ENCODE measurements at places on chromosomes 4 and X. TPM values are rescaled to one million over a fixed set of nuclear protein-coding genes. Genes with fewer than 3 reads are reported as not detected.
A peak's percentile ranks its signal among the peaks of the same experiment; 100 is the strongest.

TMPRSS11A gene
- total RNA-seq = not detected

- no peaks in the 10 kb centered on the region for H3K36me3 ChIP-seq
- H3K4me3 ChIP-seq = no peak overlapping the region
- DNase-seq = no peak
- H3K27me3 ChIP-seq = no peaks in the 10 kb centered on the region
These were observed 83.9 kb upstream of the ARHGAP24 start for GRCh38 chr4:85391071-85391470.

P2RY8 gene
- total RNA-seq = 45.7 TPM

TLL1 gene
- not detected for total RNA-seq

- H3K36me3 ChIP-seq = peaks cover 2% of the 10 kb centered on the region
- H3K4me3 ChIP-seq = no peak overlapping the region
- H3K27me3 ChIP-seq = peaks cover 36% of the 10 kb centered on the region
- H3K27ac ChIP-seq = no peak overlapping the region
- H3K4me1 ChIP-seq = peaks cover 23% of the 10 kb centered on the region
- no peak for DNase-seq
These were observed 42.4 kb upstream of the ATP6AP2 start for GRCh38 chrX:40538406-40538805.

TCEAL5 gene
- total RNA-seq = not detected

AIFM1 gene
- total RNA-seq = 45.6 TPM

DNA sequence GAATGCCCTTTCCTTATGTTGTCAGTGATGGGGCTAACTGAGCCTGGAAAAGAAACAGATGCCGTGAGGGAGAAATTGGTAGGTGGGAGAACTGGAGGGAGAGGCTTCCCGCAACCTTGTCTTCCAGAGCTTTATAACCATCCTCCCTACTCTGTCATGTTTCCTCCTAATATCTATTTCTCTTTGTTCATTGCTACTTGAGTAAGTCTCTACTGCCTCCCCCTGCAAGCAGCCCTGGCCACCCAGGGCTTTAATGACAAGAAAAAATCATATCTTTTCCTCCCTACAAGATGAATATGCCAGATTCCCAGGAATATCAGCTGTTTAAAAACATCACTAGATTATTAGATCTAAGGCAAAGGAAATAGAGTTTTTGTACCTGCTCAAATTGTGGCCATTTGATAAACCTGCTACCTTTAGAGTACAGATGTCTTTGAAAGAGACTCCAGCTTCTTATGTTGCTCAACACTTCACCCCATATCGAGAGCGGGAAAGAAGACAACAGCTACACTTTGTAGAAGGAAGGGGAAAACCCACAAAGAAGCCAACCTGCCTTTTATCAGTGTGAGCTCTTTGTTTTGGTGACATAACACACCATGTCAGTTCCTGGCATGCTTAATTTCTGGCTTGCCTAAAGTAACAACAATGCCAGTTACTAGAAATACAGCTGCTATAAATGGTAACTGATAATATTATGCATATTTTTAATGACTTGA is 186.6 kb upstream of the LEF1 start:
- H3K27ac ChIP-seq = peak overlapping the region; percentile 88
- peak overlapping the region; percentile 64 for H3K4me3 ChIP-seq
- H3K36me3 ChIP-seq = peaks cover 1% of the 10 kb centered on the region
- H3K4me1 ChIP-seq = peaks cover 68% of the 10 kb centered on the region
- peak; percentile 29 for DNase-seq
- H3K27me3 ChIP-seq = peaks cover 5% of the 10 kb centered on the region

All from activated T-cell treated with anti-CD3 and anti-CD28 coated beads, Interleukin-2, amount 50 U/mL, for 72 hours (primary cell).